ENCODE measurements at places on chromosomes 16 and 17.

DNA sequence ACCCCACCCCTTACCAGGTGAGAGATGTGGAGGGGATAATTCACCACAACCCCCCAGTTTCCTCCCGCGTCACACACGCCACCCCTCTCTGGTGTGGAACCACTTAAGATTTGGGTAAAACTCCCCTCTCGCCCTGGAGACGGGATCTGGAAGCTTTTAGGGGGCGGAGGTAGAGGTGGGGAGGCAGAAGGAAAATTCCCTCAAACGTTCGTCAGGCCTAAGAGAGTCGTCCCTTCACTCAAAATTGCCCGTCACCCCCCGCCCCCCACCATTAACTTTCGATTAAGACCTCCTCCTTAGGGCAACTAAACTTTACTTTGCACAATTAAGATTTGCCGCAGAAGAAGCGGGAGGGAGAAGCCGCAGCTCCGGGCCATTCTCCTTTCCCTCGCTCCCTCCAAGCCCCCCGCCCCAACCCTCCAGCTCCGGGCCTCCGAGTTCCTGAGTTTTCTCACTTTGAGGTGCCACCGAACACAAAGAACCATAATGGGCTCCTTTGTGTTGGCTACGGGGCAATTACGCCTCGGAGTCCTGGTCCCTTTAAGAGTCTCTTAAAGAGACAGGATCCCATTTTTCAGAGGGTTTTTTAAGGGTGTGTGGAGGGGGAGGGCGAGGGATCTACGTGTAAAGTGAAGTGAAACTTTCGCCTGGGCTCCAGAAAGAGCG, 985 bp upstream of the FZD2 start:
- ATAC-seq: peak; percentile 34

DNA sequence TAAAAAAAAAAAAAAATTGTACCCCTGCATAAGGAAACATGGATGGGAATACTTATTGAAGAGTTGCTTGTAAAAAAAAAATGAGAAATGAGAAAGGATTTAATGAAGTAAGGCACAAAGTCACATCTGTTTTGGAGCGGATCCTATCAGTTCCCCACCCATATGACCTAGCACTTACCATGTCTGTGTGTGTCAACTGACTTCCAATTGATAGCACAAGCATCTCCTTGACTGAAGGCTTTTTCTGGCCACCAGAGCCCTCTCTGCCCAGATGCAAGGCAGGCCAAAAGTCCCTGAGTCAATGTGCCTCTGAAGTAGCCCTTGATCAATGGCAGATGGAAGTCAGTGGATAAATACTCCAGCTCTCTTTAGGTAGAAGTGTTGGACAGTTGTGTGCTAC, 13.4 kb upstream of the NLK start:
- no peak for ATAC-seq

DNA sequence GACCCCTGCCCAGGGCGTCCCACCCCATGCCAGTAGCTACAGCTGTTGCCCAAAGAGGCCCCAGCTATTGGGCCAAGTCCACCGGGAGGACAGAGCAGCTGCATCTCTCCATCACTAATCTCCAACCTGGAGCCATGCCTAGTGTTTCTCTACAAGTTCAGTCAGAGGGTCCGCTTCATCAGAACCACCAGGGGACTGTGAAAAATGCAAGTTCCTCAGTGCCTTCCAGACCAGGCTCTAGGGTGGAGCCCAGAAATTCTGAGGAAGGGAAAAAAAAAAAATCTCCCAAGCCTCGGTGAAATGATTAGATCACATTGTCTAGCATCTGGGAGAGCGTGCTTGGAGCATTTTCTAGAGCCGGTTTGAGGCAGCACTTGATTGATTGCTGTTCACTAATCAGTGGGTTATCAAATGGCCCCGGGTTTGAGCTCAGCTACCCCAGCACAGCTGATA, 22.4 kb upstream of the HERPUD1 start:
- ATAC-seq: peak; percentile 69

GRCh38 chr16:17951378-17951777, 385.2 kb downstream of the NPIPA8 start:
- ATAC-seq: peak; percentile 58

- ATAC-seq: no peak
These were observed 1183.2 kb downstream of the CDH11 start for GRCh38 chr16:63938661-63939060.

- no peak for ATAC-seq
These were observed 4.4 kb downstream of the PRSS36 start for GRCh38 chr16:31145398-31145990.

Measured in motor neuron (in vitro differentiated cells).